Globus pallidus (tissue), 1 donor: ENCODE measurements at places on chromosomes 3 and 15.

DNA sequence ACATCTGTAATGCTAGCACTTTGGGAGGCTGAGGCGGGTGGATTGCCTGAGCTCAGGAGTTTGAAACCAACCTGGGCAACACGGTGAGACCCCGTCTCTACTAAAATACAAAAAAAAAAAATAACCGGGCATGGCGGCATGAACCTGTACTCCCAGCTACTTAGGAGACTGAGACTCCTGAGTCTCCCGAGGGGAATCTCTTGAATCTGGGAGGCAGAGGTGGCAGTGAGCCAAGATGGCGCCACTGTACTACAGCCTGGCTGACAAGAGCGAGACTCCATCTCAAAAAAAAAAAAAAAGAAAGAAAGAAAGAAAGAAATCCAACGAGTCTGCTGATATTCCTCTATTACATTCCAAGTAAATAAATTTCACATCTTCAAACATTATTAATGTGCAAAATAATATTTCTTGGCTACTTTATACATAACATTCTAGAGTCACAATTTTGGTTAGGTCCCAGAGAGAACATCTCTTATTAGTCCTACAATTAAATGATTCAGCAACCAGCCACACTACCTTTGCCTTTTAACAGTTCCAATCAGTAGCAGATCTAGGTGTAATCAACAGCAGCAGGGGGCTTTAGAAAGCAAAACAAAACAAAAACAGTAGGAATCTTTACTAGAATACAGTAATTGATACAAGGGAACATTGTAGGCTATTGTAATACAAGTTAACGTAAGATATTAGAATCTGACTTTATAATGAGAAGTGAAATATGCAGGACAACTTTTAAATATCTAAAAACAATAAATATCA is 195.8 kb downstream of the TBC1D5 start:
- DNase-seq: no peak

- no peak for DNase-seq
These were observed 14.8 kb upstream of the FSIP1 start for GRCh38 chr15:39797407-39797806.

DNA sequence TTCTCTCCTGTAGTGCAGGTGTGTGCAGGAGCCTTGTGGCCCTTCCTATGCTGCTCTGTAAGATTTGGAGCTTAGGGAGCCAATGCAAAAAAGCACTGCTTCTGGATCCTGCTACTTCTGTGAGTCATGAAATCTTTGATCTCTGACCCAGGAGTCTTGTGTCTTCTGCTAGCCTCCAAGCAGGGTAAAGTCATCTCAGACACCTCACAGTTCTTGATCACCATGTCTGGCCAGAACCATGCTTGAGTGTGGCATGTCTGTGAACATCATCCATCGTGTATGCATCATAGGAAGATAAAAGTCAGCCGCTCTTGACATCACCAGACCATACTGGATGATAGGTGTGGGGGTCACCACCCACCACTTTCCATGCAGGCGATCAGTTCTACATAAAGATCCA is 247.8 kb downstream of the RPLP1 start:
- DNase-seq: no peak

GRCh38 chr15:66016199-66016598 is 146.9 kb downstream of the RAB11A start:
- no peak for DNase-seq

- no peak for DNase-seq
These were observed 24.7 kb downstream of the PEAK1 start for GRCh38 chr15:77395013-77395774.
